RPMI7951 (cell line): ENCODE measurements at places on chromosomes 11 and 22.

- no peak for DNase-seq
Observed at GRCh38 chr11:2708151-2708581, 8.4 kb upstream of the KCNQ1OT1 start.

DNA sequence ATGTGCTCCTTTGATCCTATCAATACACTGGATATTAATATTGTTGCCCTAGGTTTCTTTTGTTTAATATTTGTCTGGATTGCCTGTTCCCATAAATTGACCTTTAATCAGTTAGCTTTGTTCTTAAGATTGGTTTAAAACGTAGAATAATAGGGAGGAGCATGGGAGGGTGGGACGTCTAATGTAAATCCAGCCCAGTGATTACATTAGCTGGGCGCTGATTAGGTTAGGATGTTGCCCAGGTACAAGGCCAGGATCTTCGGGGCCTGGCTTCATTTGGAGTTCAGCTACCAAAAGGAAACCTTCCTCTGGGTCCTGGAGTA, at the start of gene SRSF8:
Gene SRSF8 (plus strand): TSS at position 204 of the 323 bp plus-strand sequence. CDS start 308 bp downstream, outside the sequence.
- no peak for DNase-seq

GRCh38 chr11:767238-767637, 10.0 kb downstream of the GATD1 start:
- DNase-seq: no peak

DNA sequence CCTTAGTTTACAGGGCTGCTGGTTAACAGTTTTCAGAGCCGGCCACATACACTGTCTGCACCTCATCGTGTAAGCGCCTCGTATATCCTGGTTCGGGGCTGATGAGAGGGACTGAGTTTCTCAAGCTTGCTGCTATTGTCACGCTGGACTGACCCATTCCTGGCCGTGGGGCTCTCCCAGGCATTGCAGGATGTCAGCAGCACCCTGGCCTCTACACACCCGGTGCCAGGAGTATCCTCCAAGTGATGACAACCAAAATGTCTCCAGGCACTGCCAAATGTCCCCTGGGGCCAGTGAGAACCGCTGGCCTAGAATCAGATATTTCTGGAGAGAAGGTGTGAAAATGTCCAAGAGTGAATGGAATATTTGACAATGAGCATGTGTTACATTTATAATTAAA, 82.8 kb downstream of the ST3GAL4 start:
- no peak for DNase-seq

- DNase-seq: peak; percentile 40
Observed at GRCh38 chr11:11157185-11157584, 195.9 kb downstream of the CSNK2A3 start.

DNA sequence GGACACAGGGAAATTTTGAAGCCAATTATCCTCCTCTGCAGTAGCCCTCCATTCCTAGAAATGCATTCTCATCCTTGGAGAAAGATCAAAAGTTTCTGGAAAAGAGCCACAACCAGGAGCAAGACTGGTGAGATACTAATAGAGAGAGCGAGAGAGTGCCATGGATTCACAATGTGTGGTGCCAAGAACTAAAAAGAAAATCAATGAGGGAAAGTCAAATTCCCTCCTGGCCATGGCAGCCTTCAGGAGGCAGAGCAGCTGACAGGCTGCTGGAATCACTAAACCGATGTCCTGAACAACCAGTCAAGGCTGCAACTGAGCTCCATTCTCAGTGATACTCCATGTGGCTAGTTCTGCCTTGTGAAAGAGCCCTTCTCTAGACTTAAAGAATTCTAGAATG, 561.0 kb downstream of the SOX6 start:
- DNase-seq: no peak

DNA sequence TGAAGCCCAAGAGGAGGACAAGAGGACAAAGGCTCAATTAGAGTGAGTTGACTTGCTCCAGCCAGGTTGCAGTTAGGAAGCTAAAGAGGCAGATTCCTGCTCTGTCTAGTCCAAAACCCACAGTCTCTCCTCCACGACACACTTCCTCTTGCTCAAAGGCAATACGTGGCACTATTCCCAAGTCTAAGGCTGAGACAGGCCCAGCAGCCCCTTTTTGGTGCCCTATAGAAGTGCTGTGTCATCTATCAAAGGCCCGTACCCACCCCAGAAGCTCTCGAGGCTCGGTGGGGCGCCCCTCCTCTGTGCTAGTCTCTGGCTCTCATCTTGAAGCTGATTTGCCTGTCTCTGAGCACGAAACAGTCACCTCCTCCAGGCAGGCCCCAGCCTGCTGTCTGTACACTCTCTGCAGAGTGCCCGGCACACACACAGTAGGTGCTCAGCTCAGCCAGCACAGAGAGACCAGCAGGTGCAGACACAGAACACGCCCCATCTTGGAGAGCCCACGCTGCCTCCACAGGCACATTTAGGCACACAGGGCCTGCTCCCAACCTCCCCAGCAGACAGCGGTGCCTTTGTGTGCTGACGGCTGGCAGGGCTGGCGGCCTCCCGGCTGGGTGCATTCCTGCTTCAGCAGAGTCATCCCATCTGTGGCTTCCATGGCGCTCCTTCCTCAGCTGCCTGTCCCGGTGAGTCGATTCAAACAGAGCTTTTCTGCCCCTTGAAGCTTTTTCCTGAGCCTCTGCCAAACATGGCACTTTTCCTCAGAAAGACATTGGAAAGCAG, 52.8 kb downstream of the MYH9 start:
- peak; percentile 91 for DNase-seq

DNA sequence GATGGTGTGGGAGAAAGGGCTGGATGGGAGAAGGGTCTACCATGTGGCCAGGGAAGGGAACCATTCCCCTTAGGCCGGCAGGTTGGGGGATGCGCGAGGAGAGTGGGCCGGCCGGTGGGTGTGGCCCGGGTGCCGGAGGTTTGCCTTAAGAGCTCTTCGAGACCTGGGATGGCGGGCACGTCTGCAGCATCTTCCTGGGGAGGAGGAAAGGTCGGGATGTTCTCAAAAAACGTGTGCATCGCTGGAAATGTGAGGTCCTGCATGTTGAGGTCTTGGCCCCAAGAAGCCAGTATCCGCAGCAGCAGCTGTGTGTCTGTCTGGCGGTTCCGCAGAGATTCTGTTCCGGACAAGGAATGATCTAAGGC, 1.4 kb downstream of the NAV2 start:
- DNase-seq: peak; percentile 15

GRCh38 chr11:105618343-105618955, 8.6 kb downstream of the GRIA4 start:
- DNase-seq: no peak

DNA sequence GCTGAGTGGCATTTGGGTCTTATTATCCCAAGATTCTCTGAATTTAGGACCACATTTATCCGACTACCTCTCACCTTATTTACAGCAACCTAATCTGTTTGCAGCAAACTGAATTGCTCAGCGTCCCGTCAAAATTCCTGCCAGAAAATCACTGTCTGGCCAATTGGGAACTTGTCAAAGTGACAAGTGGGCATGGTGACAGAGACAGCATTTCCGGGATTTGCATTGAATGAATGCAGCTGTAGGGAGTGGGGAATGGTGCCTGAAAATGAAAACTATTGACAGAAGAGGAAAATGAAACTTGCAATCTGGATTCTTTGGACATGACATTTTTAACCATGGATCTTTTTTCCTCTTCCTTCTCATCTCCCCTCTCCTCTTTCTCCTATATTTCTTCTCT, 113.8 kb downstream of the NELL1 start:
- DNase-seq: no peak

DNA sequence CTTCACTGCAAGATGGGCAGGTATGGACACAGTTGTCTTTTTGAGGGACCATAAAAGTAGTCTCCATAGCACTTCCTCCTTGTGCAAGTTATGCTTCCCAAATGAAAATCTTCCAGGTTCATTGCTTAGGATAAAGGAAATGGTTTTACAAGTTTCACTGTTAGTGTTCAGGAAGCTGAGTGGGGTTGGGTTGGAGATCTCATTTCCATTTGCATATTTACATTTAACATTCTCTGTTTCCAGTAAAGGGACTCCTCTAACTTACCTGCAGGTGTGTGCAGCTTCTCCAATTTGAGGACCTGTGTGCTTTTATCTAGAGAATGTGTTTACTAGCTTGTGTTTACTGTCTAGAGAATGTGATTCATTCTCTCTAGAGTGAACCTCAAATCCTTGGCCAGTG, 141.3 kb upstream of the POU2AF2 start:
- DNase-seq: no peak

DNA sequence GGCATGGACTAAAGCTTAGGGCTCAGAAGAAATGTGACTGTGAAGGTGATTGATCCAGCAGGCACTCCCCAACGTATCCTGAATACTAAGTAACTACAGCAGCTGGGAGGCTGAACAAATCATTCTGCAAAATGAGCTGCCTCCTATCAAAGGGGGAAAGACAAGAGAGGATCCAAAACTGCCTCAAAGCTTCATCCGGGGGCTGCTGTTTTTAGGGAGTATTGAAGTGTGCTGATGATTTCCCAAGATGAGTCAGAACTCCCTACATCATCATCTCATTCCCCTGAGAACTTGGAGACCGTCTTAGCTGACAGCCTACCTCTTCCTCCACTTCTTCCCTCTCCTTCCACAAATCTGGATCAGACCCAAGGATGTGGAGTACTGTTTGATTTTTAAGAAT, 108.4 kb upstream of the GRAMD1B start:
- DNase-seq: no peak

- no peak for DNase-seq
Observed at GRCh38 chr22:24321999-24322398, 51.4 kb downstream of the SPECC1L start.

DNA sequence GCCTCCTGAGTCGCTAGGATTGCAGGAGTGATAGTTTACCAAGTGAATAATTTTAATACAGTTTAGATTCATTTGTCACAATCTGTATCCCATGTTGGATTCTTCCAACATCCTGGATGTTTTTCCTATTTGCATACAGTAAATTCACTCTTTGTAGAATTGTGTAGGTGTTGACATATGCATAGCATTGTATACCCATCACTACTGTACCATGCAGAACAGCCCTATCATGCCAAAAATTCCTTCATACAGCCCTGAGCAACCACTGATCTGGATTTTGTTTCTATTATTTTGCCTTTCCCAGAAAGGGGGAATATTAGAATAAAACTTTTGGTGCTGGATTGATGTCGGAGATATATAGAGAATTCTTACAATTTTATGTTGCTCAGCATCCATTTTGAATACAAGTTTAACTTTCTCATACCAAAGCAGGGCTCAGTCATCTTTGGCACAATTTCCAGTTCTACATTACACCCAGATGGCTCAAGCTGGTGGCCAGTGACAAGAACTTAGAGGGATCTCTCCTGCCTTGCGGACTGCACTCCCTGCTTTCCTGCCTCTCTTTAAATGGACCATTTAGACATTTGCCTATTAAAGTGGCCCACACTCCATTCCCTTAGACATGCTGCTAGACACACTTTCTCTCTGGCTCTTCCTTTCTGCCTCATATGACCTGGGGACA, 45.4 kb upstream of the CFAP300 start:
- no peak for DNase-seq

DNA sequence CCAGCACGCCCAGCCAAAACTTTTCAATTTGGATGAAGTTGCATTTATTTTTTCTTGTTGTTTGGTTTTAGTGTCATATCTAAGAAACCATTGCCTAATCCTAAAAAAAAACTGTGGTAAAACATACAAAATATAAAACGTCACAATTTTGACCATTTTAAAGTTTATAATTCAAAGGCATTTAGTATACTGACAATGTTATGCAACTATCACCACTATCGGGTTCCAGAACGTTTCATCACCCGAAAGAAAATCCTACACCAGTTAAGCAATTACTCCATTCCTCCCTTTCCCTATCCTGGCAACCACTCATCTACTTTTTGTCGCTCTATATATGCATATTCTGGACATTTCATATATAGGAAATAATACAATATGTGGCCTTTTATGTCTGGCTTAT, 30.5 kb upstream of the PHOX2A start:
- DNase-seq: no peak

GRCh38 chr11:128707681-128708080, 13.8 kb downstream of the FLI1 start:
- DNase-seq: peak; percentile 51

DNA sequence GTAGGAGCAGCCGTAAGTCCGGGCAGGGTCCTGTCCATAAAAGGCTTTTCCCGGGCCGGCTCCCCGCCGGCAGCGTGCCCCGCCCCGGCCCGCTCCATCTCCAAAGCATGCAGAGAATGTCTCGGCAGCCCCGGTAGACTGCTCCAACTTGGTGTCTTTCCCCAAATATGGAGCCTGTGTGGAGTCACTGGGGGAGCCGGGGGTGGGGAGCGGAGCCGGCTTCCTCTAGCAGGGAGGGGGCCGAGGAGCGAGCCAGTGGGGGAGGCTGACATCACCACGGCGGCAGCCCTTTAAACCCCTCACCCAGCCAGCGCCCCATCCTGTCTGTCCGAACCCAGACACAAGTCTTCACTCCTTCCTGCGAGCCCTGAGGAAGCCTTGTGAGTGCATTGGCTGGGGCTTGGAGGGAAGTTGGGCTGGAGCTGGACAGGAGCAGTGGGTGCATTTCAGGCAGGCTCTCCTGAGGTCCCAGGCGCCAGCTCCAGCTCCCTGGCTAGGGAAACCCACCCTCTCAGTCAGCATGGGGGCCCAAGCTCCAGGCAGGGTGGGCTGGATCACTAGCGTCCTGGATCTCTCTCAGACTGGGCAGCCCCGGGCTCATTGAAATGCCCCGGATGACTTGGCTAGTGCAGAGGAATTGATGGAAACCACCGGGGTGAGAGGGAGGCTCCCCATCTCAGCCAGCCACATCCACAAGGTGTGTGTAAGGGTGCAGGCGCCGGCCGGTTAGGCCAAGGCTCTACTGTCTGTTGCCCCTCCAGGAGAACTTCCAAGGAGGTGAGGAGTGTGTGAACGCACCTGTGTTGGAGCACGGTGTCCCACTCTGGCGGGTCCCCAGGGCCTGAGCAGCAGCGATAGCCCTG, at the start of gene TAGLN:
Gene TAGLN (plus strand): TSS at position 318 of the 863 bp plus-strand sequence. CDS start 3,644 bp downstream, outside the sequence.
- peak; percentile 84 for DNase-seq

GRCh38 chr11:34936945-34937629, 20.7 kb downstream of the PDHX start:
- DNase-seq: no peak

- peak; percentile 100 for DNase-seq
Observed at GRCh38 chr11:65487467-65488272, 11.2 kb upstream of the MALAT1 start.

GRCh38 chr11:33731723-33732531, 4.3 kb downstream of the CD59 start:
- DNase-seq: peak; percentile 55

- DNase-seq: peak; percentile 55
Observed at GRCh38 chr22:39135092-39135896, 17.2 kb downstream of the CBX7 start.

DNA sequence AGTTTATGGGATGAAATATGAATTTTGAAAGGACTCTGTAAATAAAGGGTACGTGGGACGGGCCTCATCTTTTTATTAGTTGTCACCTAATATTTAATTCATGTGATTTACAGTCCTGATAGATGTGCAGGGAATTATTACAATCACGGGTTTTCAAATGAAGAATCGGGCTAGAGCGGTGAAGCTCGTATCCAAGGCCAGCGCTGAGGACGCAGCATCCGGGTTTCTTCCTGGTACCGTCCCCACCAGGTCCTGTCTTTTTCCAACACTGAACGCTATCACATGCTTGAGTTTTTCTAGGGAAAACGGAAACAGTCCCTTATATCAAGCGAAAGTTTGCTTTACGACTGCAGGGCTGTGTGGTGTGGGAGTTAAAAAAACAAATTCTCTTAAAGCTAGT, 787 bp downstream of the SMDT1 start:
- peak; percentile 25 for DNase-seq
